ENCODE measurements at places on chromosomes 7 and 10.

DNA sequence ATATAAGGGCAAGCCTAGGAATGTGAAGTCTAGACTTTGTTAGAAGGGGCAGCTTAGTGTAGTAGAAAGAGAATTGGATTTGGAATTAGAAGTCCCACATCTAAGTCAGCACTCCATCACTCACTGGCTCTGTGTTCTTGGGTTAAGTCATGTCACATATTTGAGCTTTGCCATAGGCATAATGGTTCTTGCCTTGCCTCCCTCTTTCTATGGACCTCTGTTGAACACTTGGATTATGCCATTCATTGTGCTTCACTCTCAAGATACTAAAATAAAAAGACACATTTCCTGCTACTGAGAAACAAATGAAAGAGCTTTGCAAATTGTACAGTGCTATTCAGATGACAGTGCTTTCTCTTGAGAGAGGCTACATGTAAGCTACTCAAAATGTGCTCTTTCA is 35.9 kb downstream of the SEC23IP start:
- DNase-seq = no peak

DNA sequence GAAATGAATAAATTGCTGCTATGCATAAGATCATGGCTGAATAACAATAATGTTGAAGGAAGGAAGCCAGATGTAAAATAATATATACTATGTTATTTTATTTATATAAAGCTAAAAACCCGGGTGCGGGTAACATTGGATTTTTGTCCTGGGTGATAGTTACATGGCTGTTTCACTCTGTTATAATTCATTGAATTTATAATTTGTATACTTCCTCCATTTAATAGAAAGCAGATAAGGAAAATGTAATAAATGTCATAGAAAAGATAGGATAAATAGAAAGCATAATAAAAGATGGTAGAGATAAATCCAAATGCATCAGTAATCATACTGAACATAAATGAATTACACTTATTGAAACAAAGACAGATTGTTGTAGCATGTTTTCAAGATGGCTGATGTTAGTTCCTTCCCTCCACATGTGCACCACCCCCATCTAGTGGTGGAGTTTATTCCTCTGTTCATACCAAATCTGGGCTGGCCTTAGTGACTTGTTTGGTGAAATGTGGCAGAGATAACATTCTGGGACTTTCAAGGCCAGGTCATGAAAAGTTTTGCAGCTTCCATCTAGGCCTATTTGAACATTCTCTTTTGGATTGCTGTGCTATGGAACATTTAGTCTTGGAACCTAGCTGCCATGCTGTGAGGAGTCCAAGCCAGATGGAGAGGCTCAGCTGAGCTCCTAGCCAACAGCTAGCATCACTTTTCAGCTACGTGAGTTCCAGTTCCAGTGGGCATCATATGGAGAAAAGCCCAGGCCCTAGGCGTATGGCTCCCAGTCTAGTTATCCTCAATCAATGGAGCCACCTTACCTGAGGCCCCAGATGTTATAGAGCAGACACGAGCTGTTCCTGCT is 46.9 kb downstream of the AHCYL2 start:
- DNase-seq = peak; percentile 26

GRCh38 chr10:100502926-100503494 is 16.7 kb downstream of the SEC31B start:
- peak; percentile 29 for DNase-seq

GRCh38 chr7:138478499-138478908 is 18.4 kb downstream of the TRIM24 start:
- DNase-seq = no peak

GRCh38 chr7:128427289-128427891 is 17.6 kb upstream of the IMPDH1 start:
- DNase-seq = peak; percentile 54

- DNase-seq = no peak
Observed at GRCh38 chr10:590721-591120, 98.7 kb downstream of the DIP2C start.

DNA sequence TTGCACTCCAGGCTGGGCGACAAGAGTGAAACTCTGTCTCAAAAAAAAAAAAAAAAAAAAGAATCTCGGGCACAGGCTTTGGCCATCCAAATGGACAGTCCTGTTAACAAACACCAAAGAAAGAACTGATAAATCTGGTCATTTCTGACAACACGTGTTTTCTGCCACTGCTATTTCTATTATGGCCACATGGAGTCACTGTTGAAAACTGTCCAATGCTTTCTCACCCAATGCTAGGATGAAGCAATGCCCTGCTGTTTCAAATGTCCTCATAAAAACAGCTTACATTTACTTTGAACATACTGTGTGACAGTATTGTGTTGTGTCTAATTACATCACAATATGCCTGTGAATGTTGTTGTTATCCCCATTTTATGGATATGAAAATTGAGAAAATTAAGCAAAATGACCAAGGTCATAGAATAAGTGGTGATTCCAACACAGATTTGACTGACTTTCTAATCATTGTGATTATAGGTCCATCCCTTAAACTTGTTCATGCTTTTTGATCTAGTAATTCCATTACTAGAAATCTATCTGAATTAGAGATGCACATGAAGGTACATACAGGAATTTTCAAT is 19.9 kb upstream of the MAP3K8 start:
- peak; percentile 54 for DNase-seq

GRCh38 chr10:50541921-50542320 is 81.8 kb downstream of the SGMS1 start:
- DNase-seq = no peak

GRCh38 chr7:2353113-2353935 is 1.3 kb upstream of the EIF3B start:
- DNase-seq = no peak

- DNase-seq = no peak
Observed at GRCh38 chr7:158125721-158126120, 461.9 kb downstream of the PTPRN2 start.

- DNase-seq = no peak
Observed at GRCh38 chr7:101841328-101841727, 23.9 kb downstream of the CUX1 start.

DNA sequence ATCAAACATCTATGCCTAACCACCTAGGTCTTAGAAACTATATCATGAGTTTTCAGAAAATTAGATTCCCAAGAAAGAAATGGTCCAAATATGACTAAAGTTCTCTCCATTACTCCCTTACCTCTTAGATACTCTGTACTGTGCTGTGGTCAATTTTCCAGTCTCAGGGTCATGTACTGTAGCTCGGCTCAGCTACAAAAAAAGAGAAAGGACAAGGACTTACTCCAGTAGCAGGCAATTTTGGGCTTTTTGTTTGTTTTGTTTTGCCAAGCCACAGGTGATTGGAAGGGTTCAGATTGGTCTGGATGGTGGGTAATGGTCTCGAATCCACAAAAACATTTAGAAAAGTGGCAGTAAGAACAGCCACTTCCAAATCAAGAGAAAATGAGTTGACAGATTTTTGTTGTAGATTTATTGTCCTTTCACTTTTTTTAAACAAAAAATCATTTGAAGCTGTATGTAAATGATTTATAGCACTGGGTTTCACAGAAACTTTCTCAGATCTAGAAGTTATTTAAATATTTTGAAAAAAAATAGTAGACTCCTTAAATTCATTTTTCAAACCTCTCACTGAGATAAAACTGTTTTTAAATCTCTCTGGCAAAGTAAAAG is 52.8 kb downstream of the P4HA1 start:
- DNase-seq = no peak

DNA sequence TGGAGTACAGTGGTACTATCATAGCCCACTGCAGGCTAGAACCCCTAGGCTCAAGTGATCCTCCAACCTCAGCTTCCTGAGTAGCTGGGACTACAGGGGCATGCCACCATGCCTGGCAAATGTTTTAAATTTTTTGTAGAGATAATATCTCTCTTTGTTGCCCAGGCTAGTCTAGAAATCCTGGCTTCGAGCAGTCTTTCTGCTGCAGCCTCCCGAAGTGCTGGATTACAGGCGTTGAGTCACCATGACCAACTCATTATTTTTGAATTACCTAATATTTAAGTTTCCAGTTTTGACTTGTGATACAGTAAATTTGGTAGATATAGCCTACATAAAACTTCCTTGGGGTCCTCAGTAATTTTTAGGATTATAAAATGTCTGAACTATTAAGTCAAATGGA is 74.1 kb downstream of the RUNDC3B start:
- peak; percentile 2 for DNase-seq

DNA sequence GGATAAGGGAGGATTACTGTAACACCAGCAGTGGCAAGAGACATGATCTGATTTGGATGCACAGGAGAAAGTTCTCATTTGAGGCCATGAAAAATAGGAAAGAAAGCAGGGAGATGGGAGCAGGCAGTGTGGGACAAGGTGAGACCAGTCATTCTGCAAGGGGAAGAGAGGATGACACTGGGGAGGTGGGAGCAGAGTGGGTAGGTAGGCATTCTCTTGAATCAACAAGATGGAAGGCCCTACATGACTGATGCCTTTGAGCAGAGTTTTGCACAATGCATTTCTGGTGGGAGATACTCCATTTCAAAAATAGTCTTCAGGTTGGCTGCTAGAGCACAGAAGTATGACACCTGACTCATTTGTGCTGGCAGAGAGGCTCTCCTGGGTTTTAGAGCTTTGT is 10.5 kb downstream of the RPS24 start:
- no peak for DNase-seq

DNA sequence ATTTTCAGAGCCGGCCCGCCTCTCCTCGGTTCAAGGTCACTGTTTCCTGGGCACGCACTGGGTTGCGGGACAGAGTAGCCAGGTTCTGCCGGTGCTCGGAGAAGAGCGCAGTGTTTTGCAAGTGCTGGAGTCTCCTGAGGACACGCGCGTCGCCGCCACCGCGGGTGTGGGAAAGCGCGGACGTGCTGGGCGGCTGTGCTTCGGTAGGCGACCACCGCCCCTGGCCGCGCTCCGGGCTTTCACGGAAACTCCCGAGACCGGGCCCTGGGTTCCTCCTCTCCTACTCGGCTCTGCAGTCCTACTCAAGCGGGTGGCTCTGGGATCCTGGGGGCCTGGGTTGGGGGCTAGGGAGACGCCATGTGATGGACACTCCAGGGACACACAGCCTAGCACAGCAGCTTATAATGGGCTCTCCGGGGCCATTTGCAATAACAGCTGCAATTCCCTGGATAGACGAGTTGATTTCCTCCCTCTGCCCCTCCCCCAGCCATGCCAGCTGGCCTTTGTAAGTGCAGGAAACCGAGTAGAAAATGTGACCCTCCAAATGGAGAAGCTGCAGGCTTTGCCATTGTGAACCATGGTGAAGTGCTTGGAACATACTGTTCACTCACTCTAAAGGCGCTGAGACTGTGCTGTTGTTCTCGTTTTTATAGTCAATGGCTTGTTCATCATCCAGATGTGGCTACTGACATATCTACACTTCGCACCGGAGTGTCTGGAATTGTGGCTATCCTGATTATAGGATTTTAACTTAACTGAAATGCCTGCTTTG is 2.1 kb downstream of the FRAT1 start:
- DNase-seq = no peak

DNA sequence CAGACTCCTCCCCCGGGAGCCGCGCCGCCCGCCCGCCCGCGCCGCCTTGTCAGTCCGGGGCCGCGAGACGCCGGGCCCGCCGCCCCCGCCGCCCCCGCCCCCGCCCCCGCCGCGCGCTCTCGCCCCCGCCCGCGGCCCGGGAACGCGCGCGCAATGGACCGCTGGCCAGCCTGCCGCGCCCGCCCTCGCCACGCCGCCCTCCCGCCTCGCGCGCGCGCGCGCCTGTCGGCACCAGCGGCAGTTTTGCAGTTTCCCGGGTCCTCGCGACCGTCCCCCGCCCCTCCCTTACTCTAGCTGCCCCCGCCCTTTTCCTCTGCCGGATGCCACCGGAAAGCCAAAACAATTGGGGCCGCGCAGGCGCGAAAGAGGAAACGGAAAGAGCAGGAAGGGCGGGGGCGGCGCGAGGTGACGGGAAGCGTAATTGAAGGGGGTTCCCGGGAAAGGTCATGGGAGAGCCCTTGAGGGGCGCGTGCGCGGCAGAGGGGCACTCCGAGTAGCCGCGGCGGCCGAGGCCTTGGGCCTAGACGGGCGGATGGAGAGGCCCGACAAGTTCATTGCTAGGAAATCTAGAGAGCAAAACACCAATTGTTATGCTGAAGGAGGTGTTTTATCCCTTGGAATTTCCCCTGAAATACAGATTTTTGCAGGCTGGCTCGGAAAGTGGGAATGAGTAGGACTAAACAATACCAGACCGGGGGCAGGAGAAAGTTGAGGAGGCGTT is 400 bp upstream of the KBTBD2 start:
- peak; percentile 97 for DNase-seq

DNA sequence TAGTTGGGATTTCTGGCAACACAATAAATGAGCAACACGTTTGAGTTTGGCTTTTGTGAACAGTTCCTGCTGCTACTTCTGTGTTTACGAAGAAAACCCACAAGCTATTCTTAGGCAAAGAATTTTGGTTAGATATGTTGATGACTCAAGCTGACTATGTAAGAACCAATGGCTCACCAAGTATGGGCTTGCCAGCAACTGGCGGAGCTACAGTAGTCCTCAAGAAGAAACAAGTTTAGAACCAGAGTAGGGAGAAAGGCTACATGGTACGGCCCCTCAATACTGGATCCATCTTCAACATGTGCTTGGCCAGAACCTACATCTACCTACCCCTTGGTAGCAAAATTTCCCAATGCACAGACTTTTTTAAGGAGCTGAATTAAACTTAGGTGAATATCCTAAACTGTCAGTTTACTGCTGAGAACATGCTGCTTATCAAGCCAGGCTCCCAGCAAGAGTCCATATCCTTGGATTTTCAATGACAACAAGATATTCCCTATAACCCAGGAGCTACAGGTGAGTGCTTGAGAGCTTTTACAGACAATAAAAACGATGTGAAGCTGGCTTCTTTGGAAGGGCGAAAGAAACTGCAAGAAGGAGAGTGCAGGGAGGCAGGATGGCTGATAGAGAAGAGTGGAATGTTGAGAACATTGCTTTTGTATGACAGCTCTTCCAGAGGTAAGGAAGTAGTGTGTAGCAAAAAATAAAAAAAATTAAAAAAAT is 74.3 kb upstream of the ASAH2 start:
- peak; percentile 95 for DNase-seq

DNA sequence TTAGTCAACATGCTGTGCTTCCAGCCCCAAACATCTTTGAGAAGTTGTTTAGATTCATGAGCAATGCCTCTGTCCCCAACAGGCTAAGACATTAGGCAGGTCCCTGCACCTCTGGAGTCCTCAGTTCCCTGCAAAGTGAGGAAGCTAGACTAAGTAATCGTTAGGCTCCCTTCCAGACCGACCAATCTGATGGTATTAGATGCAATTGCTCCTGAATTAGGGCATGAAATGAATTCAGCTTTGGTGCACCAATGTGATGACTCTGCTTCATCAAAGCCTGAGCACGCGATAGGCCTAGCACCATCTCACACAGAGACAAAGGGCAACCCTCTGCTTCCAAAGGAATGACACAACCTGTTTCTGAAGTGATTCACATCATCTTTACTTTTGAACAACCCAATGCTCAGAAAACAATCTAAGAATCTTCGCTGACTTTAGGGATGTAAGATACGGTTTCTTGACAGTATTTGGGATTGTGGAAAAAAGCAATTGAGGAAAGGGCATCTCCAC is 723 bp upstream of the TES start:
- no peak for DNase-seq

DNA sequence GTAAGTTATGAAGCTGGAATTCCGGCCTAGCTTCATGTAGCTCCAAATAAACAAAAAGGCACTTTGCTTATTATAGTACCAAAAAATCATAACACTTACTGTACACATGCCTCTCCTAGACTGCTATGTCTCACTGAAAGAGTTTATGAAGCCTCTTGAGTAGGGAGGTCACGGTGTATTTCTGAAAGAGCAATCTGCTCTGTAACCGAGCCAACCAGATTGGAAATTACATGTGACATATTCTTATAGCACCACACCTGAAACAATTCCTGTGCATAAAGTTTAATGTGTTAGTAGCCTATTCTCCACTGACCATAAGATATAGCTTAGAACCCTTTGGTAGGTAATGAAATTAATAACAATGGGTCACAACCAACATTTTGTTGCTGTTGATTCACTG is 1.3 kb upstream of the FAM3C start:
- no peak for DNase-seq
